ENCODE measurements at places on chromosomes 3 and 15.

DNA sequence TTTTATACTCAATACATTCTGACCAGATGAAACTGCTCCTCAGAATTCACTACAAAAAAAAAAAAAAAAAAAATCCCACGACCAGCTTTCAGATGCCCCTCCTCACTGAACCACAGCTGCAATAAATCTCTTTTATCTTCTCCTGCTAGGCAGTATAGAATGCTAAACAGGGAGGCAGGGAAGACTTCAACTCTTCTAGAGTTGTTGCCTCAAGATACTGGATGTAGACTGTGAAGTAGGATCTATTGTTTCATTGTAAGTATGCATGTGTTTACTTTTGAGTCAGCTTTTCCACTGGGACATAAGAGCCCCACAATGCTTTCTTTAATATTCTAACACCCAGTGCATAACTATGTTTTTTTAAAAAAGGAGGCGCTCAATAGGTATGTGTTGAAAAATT, 401.4 kb downstream of the TBL1XR1 start:
- no peak for DNase-seq

DNA sequence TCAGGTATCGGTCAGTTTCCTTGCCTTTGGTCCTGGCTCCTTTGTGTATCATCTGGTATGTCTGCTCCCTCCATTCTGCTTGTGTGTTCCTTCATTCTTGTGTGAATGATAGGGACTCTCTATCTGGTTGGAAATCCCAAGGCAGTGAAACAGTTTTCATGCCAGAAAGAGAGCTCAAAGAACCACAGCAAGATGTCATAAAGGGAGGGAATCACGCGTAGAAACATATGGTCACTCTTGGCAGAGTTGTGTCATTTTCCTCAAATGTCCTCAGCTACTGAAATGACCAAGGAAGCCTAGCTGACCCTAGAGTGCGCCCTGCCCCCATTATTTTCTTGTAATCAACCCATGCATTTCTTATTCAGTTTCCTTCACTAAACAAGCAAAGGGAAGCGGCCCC, 48.0 kb downstream of the RASGRP1 start:
- DNase-seq, result no peak

DNA sequence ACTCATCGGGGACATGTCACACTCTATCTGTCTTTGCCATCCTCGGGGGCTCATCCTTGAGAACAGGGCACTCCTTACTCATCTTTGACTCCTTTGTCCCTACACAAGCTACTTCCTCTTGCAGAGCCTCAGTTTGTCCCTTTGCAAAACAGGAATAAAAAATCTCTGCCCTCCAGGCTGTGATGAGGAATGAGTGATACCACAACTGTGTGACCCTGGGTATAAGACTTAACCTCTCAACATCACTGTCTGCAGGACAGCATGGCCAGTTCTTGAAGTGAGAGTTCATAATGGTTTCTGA, 48.5 kb downstream of the IQSEC1 start:
- DNase-seq, result no peak

DNA sequence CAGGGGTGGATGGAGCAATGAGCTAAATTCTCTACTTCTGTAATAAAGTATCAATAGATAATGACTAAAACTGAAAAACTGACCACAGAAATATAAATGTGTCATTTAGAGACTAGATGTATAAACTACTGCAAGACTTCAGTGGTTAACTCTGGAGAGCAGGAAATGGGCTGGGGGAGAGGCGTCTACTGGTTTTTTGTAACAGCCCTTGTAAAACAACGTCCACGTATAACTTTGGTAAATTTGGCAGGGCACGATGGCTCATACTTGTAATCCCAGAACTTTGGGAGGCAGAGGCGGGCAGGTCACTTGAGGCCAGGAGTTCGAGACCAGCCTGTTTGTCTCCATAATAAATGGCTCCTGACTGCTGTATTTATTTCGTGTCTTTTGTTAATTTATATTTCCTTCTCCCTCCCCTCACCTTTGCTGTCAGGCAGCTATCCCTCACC, 12.5 kb downstream of the RAB27A start:
- no peak for DNase-seq

- DNase-seq, result no peak
Observed at GRCh38 chr15:99568625-99569352, 3.0 kb downstream of the MEF2A start.

DNA sequence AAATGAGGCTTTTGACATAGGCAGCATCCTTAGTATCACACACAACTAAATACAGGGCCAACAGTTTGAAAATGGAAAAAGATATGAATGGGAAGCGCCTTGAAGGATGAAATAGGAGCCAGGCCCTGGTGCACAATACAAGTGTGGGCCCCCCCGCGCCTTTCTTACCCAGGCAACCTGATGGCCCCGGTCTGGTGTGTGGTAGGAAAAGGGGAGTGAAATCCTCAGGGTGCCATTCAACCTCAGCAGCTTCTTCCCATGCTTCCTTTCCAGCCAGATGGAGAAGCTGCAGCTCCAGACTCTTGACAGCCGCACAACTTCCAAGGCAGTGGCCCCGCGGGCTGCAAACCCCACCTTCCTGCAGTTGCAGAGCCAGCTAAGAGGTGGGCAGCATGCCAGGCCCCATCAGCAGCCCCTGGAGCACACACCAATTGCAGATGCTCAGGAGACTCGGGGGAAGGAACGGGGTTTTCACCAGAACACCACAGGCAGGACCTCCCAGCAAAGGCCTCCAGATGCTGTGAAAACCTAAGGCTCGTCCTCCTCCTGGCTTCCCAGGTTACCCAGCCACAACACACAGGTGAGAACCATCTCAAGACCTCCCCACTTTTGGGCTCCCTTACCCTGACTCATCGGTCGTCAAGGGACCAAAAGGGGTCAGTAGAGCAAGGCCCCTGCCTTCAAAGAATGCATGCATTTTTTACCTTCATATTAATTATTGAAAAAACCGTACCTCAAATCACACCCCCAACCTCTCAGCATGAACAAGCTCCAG, 101.6 kb downstream of the CPN2 start:
- no peak for DNase-seq

GRCh38 chr15:101459579-101460300, 29.8 kb downstream of the PCSK6 start:
- DNase-seq, result peak; percentile 2

DNA sequence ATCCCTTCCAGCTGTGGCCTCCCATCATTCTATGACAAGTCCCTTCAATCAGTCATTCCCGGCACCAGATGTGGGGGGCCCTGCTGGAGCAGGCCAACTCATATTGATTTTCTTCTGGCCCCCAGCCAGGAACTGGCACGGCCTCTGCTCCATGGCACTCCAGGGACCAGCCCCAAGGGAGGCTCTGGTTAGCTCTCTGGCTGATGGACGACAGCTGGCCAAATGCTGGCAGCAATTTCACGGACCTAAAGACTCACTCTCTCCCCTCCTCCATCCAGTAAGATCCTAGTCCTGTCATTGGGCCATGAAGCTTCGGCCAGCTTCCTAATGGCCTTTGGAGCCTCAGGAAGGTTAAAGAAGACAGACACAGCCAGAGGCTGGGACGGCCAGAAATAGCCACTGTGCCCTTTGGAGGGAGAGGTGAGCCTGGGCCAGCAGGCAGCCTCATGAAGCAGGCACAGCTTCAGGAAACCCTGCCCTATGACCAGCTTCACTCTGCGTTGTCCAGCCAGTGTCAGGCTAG, 131.0 kb downstream of the MEX3B start:
- DNase-seq, result no peak

DNA sequence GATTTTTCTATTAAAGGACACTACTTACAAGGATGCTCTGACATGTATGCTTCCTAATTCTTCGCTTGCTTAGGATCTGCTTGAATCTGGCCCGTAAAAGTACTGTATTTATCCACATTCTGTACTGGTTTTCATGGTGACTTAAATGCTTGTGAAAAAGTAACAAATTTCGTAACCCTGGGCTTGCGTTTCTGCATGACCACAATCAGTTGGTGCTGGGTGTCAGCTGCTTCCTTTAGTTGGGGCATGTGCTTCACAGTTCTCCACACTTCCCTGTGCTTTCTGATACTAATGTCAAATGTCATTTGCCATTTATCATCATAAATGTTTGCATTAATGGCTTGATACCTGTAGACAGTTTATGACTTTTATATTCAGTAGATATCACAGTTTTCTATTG, 218.4 kb upstream of the MLF1 start:
- no peak for DNase-seq

DNA sequence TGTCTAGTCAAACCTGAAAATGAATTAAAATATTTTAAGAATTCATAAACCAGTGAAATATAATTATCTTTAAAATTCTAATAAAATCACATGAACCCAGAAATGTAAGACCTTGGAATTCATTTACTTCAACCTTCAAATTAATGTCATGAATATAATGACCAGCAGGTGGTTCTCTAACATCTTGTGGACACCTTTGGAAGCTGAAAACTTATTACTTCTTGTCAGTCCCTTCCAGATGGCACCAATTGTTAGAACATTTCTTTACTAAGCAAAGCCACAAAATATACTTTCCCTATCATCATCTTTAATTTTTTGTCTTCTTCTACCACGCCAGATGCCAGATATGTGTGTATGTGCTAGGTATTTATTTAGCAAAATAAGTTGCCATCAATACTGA, 240.0 kb downstream of the MBNL1 start:
- no peak for DNase-seq

DNA sequence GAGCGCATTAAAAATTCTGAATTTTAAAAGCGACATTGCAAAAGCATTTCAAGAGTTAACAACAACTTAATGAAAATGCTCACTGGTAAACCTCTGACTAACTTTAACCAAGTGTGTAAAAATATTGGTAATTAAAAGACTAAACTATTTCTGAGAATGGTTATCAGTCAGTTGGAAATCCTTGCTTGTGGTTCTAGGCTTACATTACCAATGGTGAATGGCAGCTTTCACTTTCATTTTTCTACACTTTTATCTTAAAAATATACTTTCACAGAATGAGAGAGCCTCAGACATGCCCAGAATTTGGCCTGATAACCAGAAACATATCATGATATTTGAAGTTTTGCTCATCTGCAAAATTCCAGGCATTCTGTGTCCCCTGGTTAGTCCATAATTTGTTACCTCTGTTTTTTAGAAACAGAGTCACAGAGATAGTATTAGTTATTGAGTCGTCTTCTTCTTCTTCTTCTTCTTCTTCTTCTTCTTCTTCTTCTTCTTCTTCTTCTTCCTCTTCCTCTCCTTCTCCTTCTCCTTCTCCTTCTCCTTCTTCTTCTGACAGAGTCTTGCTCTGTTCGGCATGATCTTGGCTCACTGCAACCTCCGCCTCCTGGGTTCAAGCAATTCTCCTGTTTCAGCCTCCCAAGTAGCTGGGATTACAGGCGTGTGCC, 5.5 kb upstream of the RNF111 start:
- DNase-seq, result no peak

- no peak for DNase-seq
Observed at GRCh38 chr3:11692532-11692813, 48.8 kb upstream of the VGLL4 start.

DNA sequence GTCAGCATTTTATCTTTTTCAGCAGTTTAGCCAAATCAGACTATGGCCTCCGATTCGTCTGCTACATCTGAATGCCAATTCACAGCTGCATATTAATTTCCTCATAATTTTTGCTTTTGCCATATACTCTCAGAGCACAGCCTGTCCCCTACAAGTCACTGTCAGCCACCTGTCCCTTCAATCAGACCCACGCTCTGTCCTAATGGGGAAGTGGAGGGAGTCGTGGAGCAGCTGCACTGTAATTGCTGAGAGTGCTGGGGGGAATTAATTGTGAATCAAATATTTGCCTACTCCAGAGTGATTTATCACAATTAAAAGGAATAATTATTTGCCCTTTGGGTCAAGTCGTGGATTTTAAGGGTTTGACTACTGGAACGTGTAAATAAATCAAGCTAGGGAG, 75.5 kb downstream of the EBLN2 start:
- no peak for DNase-seq

GRCh38 chr3:28590216-28590615, 241.6 kb upstream of the AZI2 start:
- no peak for DNase-seq

DNA sequence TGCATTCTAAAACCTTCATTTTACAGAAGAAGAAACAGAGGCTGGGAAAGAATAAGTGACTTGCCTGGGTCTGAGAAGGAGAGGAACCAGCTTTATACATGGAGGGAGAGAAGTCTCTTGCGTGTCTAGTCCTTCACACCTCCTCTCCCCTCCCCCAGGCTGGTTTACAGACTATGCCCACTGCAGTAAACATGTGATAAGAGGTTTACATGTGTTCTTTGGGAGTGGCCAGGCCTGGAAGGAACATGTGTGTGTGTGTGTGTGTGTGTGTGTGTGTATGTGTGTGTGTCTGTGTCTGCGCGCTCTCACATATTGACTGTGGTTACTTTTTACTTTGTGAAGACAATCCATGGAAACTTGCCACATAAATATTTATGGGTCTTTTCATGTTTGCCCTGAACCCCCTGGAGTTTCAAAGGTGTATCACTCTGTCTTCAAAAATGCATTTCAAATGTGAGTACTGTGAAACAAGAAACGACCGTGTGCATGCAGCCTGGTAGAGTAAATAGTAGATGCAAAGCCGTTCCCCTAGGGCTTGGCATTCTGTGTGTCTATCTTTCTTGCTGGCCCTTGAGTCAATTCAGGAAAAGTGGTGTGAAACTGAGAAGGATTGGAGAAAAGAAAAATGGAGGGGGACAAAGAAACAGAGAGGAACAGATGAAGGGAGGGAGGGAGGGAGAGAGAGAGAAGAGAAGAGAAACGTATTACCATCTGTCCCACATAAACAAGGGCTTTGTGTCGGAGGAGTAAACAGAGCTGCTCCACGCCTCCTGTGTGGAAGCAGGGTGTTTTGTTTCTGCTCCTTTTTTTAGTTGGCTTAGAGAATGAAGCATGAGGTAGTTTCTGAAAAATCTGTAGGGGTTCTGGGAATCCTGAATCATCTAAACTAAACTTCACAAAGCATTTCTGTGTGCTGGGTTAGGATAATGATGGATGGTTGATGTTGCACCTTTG, 51.7 kb downstream of the CLDN11 start:
- no peak for DNase-seq

GRCh38 chr3:19815805-19816204, 118.2 kb downstream of the EFHB start:
- DNase-seq, result no peak

DNA sequence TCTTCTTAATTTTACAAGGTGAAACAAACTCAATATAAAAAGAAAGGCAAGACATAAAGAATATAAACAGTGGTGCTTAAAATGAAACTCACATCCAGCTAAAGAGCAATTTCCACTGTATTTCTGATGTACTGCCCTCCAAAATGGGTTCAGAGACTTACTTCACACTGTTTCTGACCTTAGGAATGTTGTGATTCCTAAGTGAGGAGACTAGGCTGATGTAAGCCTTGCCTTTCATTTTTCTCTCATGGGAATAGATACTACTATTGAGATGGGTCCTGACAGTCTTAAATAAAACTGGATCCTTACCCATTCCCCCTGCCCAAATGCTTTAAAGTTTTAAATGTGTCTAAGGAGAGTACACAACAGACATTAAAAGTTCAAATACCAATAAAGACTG, 86.9 kb downstream of the CBLB start:
- no peak for DNase-seq

- no peak for DNase-seq
Observed at GRCh38 chr15:58566029-58566428, 134.2 kb downstream of the LIPC start.

- no peak for DNase-seq
Observed at GRCh38 chr3:44019736-44020135, 221.9 kb upstream of the TOPAZ1 start.

All from ascending aorta (tissue), 2 donors.